ENCODE measurements at places on chromosomes 12 and 14. TPM values are rescaled to one million over a fixed set of nuclear protein-coding genes. Genes with fewer than 3 reads are reported as not detected.
A peak's percentile ranks its signal among the peaks of the same experiment; 100 is the strongest.

The SERPINA1 gene
- not detected for total RNA-seq

The PMEL gene
- 0.82 TPM for total RNA-seq

The CYP46A1 gene
- 0.36 TPM for total RNA-seq

The P2RX2 gene
- total RNA-seq = not detected

The TC2N gene
- total RNA-seq = 1.6 TPM

The SRRM4 gene
- total RNA-seq = not detected

The FGF23 gene
- not detected for total RNA-seq

GRCh38 chr14:85380881-85381280 lies 149.1 kb upstream of the FLRT2 start:
- peak; percentile 6 for DNase-seq

- DNase-seq = no peak
Observed at GRCh38 chr14:95066427-95066986, 90.8 kb downstream of the DICER1 start.

DNA sequence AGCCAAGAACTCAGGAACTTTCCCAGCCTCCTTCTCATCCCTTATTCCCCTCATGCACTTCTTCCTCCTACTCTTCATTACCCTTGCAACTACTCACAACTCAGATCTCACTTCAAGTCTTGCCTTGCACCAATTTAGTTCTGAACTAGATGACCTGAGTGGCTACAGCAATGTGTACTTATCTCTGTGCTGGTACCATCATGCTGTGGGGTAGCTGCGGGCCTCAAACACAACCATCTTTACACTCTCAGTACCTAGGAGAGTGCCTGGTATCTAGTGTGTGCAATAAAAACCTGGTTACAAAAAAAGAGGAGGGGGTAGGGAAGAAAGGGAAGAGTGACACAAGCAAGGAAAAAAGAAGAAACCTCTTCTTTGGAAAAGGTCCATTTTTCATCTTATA lies 219.0 kb downstream of the SPTSSA start:
- no peak for DNase-seq

GRCh38 chr14:94046696-94047250 lies 20.6 kb downstream of the OTUB2 start:
- DNase-seq = no peak

- DNase-seq = no peak
Observed at GRCh38 chr14:80927083-80927989, 14.2 kb downstream of the CEP128 start.

GRCh38 chr12:65892841-65893251 lies 68.6 kb downstream of the HMGA2 start:
- DNase-seq = peak; percentile 66

GRCh38 chr12:79688376-79689060 lies 2.2 kb downstream of the PAWR start:
- DNase-seq = peak; percentile 10

GRCh38 chr14:65010211-65010931 lies 23.7 kb downstream of the FNTB start:
- no peak for DNase-seq

- DNase-seq = no peak
Observed at GRCh38 chr12:38543151-38543550, 226.6 kb downstream of the ALG10B start.

DNA sequence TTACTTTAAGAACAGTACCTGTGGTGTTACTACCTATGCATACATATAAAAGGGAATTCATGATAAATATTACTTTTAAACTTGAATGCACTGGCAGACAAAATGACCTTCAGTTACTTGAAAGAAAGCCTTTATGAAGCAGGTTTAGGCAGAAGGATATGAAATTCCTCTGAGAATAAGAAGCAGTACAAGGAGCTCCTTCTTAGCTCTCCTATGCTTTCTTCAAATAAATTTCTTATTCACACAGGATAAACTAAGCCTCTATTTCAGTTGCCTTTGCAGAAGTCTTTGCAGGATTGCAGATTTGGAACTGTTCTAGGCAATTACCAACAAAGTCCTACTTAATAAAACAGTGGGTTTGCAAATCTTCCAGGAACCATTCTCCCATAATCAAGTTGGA lies 1.0 kb downstream of the EPYC start:
- no peak for DNase-seq

GRCh38 chr14:68014771-68015170 lies 195.2 kb downstream of the RAD51B start:
- DNase-seq = no peak

DNA sequence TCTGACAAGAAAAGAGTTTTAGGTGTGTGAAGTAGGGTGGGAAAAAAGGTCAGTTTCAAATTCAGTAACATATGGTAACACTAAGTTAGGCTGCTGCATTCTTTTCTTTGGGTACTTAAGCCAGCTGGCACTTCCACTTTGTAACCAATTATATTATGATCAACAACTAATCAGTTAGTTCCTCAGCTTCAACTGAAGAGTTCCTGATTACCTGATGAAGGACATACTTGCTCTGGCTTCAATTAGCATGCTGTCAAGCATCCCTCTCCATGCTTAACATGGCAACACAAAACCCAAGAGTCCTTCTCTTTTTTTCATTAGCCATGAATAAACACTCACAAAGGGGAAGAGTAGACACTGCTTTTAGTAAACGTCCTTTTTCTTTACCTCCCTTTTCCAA lies 6.8 kb upstream of the KANSL2 start:
- no peak for DNase-seq

- peak; percentile 43 for DNase-seq
Observed at GRCh38 chr12:1346126-1346525, 248.3 kb downstream of the FBXL14 start.

DNA sequence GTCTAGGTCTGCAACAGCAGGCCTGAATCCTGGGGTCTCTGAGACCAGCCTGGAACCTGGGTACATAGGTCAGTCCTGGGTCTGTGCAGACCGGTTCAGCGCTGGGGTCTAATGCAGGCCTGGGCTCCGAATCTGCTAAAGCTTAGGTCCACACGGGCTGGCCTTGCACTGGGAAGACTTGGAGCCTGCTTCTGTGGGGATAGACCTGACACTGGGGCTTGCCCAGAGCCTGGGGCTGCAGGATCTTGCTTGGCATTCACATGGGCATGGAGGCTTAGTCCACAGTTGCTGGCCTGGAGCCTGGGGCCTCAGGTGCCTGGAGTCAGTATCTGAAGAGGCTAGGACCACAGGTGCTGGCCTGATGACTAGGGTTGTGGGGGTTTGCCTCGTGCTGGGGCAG lies 369.8 kb upstream of the SEL1L start:
- DNase-seq = no peak

- peak; percentile 45 for DNase-seq
Observed at GRCh38 chr12:48388938-48389337, 38.2 kb upstream of the ZNF641 start.

DNA sequence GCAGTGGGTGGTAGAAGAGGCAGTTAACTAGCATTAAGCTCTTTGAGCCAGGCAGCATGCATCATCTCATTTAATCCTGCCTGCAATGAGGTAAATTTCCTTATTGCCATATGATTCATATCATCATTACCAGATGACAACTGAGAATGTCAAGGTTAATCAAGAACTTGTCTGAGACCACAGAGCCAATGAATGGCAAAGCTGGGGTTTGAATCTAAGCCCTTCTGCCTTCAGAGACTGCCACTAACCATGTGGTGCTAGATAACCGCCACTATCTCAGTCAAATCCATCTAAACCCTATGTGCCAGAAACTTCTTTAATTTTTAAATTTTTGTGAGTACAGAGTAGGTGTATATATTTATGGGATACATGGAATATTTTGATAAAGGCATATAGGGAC lies 77.8 kb upstream of the GRIP1 start:
- DNase-seq = no peak

DNA sequence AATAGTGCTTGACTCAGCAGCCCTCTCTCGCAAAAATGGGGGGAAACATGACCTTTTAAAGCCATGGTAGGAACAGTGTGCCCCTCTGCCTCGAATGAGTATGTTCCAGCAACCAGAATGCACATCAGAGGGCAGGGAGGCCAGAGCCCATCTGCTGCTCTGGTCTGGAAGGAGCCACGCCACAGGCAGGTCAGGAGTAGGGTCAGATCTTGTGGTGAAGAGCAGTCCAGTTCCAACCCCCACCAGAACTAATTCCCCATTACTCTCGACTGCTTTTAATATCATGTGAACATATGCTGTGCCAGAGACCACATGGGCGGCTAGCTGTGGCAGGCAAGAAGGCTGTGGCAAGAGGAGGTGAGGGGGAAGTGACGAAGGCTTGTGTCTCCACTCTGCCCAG lies 34.6 kb upstream of the TMX1 start:
- DNase-seq = no peak

DNA sequence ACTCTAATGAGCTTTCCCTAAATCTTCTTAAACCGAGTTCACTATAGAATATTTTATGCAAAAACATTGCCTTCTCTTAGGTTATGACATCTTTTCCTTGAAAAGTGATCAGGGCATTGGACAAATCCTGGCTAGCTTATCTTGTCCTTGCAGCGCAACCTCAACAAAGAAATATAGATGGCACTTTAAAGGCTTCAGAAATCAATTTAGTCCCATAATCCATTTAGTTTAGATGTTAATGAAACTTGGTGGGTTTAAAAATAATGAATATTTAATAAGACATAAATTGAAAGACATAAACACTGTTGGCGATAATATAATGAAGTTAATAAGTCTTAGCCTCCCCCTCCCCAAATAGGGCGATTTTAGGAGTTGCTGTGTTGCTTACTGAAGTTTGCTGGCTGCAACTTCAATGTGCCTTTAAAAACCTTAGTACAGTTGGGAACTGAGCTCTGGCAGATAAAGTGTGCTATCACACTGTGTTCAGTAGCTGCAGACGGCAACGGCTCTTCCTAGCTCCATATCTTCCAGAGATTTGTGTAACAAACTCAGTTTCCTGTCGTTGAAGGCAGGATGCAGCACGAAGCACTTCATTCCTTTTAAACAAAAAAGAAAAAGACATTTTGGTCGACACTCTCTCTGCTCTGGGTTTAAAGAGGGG lies 19.5 kb downstream of the PLXNC1 start:
- no peak for DNase-seq

GRCh38 chr14:64569138-64569631 lies 19.4 kb downstream of the PPP1R36 start:
- DNase-seq = peak; percentile 78

DNA sequence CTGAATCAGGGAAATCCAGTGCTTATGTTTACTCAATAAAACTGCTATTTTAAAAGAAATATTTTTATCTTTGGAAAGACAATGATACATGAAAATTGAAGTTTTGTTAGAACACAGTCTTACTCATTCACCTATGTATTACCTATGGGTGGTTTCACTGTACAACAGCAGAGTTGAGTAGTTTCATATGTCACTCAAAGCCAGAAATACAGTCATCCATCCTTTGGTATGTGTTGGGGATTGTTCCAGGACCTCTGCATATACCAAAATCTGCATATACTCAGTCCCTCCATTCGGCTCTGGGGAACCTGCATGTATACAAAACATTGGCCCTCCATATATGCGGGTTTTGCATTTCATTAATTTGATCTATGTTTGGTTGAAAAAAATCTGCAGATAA lies 190.6 kb downstream of the GPHN start:
- DNase-seq = no peak

GRCh38 chr14:75092698-75093097 lies 23.3 kb downstream of the ZC2HC1C start:
- DNase-seq = no peak

GRCh38 chr12:117499759-117500485 lies 138.5 kb upstream of the NOS1 start:
- no peak for DNase-seq

- DNase-seq = peak; percentile 16
Observed at GRCh38 chr12:74538491-74539258, 1.0 kb downstream of the ATXN7L3B start.

- peak; percentile 32 for DNase-seq
Observed at GRCh38 chr12:117236456-117237001, 46.3 kb upstream of the FBXO21 start.

- no peak for DNase-seq
Observed at GRCh38 chr14:51495319-51495718, 156.4 kb upstream of the FRMD6 start.

GRCh38 chr14:36506732-36507614 lies 13.1 kb downstream of the NKX2-1 start:
- no peak for DNase-seq

- peak; percentile 40 for DNase-seq
Observed at GRCh38 chr12:66051361-66051760, 79.2 kb downstream of the LLPH start.

GRCh38 chr12:75579552-75579951 lies 68.1 kb upstream of the KRR1 start:
- DNase-seq = no peak

- peak; percentile 39 for DNase-seq
Observed at GRCh38 chr14:66483322-66483721, 2.8 kb upstream of the CCDC196 start.

GRCh38 chr14:36671149-36671548 lies 9.5 kb downstream of the PAX9 start:
- DNase-seq = no peak

GRCh38 chr12:122062832-122063693 lies 15.5 kb upstream of the MLXIP start:
- peak; percentile 89 for DNase-seq

DNA sequence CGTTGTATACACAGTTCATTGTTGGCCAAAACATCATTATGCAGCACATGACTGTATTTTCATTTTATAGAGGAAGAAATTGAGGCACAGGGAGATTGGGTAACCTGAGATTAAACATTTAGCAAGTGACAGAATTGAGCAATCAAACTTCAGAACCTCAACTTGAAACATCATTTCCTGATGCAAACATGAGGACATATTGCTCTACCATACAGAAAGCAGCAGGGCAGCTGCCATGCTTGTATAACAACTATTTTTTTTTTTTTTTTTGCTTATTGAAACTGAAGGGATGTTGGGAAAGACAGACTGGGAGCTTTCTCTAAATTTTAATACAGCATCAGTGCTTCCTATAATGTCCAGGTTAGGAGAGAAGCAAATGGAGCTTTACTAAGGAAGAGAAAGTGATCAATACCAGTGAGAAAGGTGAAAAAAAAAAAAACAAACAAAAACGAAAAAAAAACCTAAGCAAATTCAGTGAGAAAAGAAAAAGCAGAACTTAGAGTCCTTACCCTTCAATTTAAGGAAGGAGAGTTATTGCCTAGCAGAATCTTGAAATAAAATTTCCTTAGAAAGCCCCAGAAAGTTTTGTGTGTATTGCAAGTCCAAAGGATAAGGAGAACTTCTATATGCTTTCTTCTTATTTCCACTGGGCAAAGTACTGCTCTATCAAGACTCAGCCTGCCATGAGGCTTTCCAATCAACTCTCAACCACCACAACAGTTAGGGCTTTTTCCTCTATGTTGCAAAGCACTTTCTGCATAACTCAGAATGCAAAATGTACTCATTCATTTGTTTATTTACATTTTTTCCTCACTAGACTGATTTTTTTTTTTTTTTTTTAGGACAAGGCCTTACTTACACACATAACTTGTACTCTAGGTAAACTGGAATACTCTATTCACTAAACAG lies 21.6 kb downstream of the BTG1 start:
- no peak for DNase-seq

- DNase-seq = no peak
Observed at GRCh38 chr14:79575032-79575431, 636.3 kb downstream of the DIO2 start.

DNA sequence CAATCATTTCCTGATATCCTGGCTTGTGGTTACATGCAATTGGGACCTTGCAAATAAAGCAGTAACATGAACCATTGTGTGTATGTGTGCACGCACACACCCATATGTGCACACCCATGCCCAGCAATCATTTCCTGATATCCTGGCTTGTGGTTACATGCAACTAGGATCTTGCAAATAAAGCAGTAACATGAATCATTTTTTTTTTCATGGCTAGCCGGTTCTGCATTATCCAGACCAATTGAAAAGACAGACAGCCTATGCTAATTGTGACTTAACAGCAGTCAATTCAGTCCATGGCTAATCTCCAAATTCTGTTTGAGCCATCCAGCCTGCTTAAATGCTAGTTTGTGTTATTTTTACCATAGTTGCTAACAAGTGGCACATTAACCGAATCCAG lies 134.3 kb downstream of the TTC7B start:
- DNase-seq = no peak

- no peak for DNase-seq
Observed at GRCh38 chr14:102375119-102375518, 12.4 kb downstream of the TECPR2 start.

All from fibroblast of the aortic adventitia (primary cell).